ENCODE measurements at places on chromosomes 3 and 15.

DNA sequence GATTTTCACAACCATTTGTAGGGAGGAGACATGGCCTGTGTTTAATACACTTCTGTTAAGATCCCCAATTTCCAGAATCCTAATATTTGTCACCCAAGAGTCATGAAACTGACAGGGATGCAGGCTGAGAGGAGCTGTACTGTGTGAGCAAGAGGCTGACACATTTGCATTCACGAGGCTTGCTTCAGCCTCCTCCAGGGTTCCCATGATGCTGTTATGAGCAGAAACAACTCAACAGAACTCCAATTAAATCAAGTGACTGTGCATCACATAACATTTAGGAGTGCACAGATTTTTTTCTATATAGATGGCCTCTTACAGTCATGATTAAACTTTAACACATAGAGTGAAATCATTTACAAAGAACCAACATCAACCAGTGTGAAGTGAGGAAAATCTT is 292.3 kb upstream of the STT3B start:
- no peak for DNase-seq

- no peak for DNase-seq
Observed at GRCh38 chr15:98442901-98443300, 205.4 kb upstream of the IGF1R start.

DNA sequence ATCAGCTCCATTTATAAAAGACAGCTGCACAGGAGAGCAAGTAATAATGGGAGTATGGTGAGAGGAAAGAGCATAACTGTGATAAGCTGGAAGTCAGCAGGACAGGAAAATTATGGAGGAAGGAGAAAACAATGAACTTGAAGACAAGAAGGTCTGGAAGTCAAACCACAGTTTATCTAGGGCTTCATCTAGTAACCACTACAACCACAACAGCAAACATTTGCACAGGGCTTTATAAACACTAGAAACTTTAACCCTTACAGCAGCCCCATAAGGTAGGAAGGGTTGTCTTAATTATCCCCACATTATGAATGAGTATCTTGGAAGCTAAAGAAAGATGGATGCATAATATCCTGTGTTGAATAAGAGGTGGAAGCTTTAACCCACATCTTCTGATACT is 820.8 kb downstream of the IGSF11 start:
- DNase-seq = no peak

DNA sequence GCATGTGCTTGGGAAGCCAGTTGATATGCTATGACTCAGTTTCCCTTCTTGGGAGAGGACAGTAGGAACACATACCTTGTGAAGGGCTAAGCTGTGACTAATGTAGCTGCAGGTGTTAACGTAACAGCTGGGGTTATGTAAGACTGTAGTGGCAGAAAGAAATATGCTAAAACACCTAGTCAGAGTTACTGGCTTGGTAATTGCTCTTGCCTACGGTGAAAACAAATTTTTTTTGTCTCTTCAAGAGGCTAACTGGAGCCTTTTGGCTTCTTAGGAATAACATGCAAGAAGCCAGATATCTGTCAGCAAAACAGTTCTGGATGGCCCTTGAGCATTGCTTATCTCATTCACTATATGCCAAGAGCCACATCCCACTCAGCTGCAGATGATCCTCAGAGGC is 1.4 kb downstream of the MAPKBP1 start:
- DNase-seq = no peak

GRCh38 chr3:141240687-141241615 is 9.3 kb downstream of the PXYLP1 start:
- no peak for DNase-seq

- no peak for DNase-seq
Observed at GRCh38 chr3:114775395-114775794, 371.7 kb downstream of the ZBTB20 start.

- no peak for DNase-seq
Observed at GRCh38 chr3:159840703-159841299, 147.8 kb upstream of the IL12A start.

DNA sequence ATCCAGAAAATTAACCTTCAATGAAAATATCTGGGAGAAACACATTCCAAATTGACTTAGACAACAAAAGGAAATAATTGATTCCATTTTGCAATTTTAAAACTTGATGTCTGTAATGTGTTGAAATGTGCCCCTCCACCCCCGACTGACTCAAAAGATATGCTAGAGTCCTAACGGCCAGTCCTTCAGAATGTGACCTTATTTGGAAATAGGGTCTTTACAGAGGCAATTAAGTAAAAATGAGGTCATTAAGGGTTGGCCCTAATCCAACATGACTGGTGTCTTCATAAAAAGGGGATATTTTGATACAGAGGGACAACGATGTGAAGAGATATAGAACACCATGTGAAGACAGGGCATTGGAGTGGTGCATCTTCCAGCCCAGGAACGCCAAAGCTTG is 153.9 kb downstream of the PDZRN3 start:
- DNase-seq = no peak

GRCh38 chr3:160643994-160644393 is 33.0 kb upstream of the ARL14 start:
- DNase-seq = no peak

- no peak for DNase-seq
Observed at GRCh38 chr3:157518881-157519280, 15.7 kb upstream of the VEPH1 start.

GRCh38 chr15:29736012-29736743 is 86.1 kb downstream of the TJP1 start:
- DNase-seq = no peak

DNA sequence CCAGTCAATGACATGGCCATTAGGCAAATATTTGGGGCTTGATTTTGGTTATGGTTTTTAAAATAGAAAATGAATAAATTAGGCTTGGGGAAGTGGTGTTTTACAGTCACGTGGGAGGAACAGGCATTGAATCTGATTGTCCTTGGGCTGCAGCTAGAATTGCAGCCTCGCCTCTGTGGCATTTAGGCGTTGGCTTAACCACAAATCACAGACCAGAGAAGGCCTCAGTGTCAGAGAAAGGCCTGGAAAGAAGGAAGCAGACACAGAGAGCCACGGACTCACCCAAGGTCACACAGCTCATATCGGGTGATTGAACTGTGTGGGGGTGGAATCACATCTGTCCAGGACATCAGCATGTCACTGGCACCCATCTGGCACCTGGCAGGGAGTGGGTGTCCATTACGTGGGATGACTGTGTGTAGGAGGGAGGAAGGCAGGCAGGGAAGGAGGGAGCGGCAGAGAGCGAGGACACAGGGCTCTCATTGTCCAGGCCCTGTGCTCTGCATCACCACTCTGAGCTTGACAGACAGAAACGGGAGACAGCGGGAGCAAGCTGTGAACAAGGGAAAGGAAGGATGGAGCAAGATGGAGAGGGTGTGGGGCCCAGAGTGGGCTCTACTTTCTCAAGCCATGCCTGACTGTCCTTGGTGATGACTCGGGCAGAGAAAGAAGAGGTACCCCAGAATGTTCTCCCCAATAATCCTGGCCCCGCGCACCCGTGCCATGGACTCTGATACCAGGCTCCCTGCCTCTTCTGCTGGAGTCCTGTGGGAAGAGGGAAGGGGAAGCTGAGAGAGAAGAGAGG is 186.4 kb downstream of the FAM43A start:
- DNase-seq = no peak

- DNase-seq = peak; percentile 83
Observed at GRCh38 chr15:23690450-23690852, 3.3 kb upstream of the NDN start.

DNA sequence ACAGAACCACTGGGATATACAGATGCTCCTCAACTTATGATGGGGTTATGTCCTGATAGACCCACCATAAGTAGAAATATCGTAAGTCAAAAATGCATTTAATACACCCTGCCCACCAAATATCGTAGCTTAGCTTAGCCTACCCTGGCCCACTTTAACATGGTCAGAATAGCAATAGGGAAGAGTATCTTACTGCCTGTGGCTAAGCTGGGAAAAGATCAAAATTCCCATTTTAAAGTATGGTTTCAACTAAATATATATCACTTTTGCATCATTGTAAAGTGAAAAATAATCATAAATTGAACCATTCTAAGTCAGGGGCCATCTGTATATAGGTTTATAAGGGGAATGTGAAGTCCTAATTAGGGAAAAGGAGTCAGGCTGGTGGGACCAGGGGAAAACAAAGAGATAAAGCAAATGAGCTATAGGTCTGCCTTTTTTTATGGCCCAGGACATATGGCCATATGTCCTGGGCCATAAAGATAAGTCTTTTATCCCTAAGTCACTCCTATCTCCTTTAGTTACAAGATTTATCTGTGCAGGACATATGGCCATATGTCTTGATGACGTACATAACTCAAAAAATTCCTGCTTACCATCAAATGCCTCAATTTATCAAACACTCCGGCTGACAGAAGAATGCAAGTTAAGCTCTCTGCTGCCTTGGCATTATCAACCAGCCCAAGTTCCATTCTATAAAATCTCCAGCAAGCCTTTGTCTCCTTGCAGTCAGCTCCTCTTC is 11.2 kb downstream of the RTP3 start:
- DNase-seq = no peak

DNA sequence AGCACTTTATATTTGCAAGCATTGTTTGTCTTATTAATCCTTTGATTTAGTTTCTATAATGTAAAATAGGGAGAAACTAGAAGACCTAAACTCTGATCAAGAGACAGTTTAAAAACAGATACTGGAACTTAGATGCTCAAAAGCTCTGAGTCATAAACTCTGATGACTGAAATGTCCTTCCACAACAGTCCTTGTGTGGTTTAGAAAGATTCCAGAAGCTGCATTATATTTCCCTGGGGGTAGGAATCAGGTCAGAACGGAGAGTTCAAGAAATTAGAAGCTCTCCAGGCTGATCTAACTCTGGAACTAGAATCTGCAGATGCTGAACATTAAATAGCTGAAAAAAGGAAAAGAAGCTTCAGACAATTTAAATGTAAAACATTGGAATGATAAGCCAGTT is 18.3 kb upstream of the ONECUT1 start:
- no peak for DNase-seq

DNA sequence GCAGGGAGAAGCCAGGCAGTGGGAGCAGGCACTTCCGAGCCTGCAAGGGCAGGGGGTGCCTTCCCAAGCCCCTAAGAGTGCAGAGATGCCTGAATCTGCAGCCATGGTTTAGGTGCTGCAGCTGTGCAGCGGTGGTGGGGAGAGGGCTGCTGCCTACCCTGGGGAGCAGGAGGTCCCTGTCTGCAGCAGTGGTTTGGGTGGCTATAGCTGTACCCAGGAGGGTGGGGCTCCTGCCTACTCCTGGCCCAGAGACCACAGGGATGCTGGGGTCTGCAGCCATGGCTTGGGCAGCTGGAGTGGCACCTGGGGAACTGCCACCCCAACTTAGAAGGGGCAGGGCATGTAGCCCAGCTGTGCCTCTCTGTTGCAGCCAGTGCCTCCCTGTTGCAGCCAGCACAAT is 488.1 kb upstream of the THBS1 start:
- DNase-seq = no peak

- DNase-seq = no peak
Observed at GRCh38 chr15:64180235-64180824, 17.5 kb upstream of the PPIB start.

DNA sequence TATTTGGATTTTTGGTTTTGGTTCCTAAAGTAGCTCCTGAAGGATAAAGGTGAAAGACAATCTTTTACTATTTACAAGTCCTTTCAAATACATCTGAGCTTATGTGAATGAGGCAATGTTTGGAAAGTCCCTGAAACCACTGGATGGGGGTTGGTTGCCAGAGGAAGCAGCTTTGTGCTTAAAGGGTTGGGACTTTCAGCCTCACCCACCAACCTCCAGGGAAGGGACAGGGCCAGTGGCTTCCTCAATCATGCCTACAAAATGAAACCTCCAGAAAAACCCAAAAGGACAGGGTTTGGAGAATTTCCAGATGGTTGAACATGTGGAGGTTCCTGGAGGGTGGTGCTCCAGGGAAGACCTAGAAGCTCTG is 20.9 kb upstream of the ABHD17C start:
- no peak for DNase-seq

DNA sequence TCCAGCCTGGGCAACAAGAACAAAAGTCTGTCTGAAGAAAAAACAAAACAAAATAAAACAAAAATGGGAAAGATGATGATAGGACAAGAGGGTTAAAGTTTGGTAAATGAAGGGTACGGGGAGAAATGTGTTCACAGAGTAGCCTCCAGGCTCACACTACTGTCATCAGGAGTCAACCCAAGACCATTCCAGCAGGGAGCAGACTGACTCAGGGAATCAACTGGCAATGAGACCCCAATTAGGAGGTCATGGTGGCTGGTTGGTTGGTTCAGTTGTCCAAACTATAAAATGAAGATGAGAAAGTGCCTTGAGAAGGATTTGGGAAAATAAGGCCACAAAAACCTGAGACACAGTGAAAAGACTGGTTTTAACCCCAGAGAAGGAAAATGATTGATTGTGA is 51.8 kb downstream of the KLHL6 start:
- DNase-seq = no peak

- no peak for DNase-seq
Observed at GRCh38 chr3:148042663-148043445, 633.7 kb downstream of the ZIC1 start.

- no peak for DNase-seq
Observed at GRCh38 chr3:20056725-20057611, 16.7 kb downstream of the KAT2B start.

DNA sequence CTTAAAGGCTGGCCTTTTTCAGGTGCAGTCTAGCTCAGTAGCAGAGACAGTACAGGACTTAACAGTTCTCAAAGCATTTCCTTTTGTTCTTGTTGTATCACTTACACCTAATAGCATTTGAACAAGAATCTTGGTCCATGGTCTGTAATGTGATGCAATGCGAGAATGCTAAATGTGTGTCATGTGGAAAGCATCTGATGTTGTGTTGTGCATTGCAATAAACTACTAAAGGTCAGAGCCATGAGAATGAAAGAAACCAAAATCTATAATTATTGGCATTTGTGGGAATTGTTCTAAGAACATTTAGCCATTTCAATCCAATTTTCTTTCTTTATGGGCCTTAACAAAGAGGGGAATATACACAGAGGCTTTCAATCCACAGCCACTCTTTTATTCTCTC is 324.5 kb upstream of the ROBO2 start:
- DNase-seq = no peak

DNA sequence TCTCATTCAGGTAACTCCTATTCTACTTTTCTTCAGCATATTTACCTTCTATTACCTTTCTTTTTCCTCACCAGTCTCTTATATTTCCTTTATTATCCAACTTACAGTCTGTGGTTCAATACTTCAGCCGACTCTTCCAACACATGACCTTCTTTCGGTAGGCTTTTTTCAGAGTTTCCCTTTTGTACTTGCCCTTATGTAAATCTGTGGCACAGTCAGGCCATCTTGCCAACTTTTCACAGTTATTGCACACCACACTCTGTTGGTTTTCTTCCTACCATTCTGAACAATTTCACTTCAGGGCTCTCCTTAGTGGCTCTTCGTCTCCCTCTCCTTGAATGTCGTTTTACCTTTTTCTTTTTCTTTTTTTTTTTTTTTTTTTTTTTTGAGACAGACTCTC is 427.8 kb downstream of the LPP start:
- no peak for DNase-seq

- DNase-seq = no peak
Observed at GRCh38 chr15:32802286-32802936, 84.6 kb downstream of the GREM1 start.

GRCh38 chr3:193335031-193335430 is 43.5 kb downstream of the ATP13A5 start:
- DNase-seq = no peak
